ENCODE measurements at places on chromosomes 12 and 14.

- no peak for DNase-seq
Measured at GRCh38 chr12:138898-139534, 72.4 kb downstream of the IQSEC3 start.

DNA sequence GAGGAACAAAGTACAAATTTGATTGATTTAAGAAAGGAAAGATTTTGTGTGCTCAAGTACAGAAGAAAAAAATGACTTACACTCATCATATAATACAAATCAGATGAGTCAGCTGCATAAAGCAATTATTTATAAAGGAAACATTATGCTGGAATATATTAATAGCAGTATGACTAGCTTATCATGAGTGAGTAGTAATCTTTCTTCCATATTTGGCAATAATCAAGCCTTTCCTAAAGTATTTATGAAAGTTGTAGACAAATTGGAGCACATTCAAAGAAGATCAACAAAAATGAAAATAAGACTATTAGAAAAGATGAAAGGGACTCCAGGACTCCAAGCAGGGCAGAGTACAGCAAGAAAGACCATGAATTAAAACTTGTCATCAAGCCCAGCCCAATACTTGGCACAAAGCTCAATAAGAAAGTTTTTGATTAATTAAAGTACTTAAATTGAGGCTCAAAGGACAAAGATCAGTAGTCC lies 32.8 kb downstream of the CCER1 start:
- no peak for DNase-seq

GRCh38 chr12:109783135-109783964 lies 49.8 kb downstream of the TRPV4 start:
- no peak for DNase-seq

GRCh38 chr12:126354633-126355032 lies 1289.4 kb downstream of the AACS start:
- DNase-seq: no peak

DNA sequence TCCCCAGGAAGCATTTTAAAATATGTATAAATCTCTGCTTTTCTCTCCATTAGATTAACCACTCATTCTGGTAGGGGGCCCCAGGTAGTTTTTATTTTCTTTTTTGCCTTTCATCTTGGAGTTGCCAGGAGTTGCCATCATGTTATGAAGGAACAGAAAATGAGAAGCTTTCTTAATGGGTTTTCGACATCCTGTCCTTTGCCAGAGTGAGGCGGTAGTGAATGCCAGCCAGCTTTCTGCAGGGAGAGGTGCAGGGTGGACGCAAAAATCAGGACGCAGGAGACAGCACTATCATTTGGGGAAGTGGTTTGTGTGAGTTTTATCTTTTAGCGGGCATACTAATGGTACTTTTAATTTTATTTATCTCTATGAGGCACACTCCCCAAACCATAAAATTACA lies 1.7 kb downstream of the RASSF8 start:
- no peak for DNase-seq

DNA sequence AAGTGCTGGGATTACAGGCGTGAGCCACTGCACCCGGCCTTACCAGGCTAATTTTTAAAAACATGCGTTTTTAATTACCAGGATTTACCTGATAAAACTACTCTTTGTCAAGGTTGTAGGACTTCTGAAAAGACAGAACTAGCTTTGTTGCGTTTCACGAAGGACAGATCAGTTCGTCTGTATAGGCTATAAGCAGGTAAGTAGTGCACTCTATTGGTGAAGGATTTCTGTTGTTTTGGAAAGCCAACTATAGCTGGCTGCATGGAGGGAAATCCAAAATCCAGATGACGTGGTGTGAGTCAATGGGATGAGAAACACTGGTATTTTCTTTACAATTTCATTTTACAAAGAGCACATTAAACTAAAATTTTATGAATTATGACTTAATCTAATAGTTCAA lies 14.6 kb downstream of the GNPNAT1 start:
- DNase-seq: no peak

GRCh38 chr12:92074889-92075288 lies 70.8 kb downstream of the BTG1 start:
- DNase-seq: no peak

DNA sequence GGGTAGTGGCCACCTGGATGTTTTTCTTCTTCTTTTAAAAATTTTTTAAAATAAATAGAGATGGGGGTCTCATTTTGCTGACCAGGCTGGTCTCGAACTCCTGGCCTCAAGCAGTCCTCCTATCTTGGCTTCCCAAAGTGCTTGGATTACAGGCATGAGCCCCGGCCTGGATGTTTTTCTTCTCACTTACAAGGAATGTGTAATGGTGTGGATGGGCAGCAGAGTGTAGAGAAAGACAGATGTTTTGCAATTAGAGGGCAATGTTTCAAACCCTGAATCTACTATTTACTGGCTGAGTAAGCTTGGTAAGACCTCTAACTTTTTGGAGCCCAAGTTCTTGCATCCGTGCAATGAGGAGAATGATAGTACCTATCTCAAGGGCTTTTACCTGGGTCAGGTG lies 48.1 kb downstream of the ADCK1 start:
- no peak for DNase-seq

GRCh38 chr12:108447168-108447832 lies 67.8 kb upstream of the FICD start:
- DNase-seq: no peak

Measured in effector CD8-positive, alpha-beta T cell (primary cell).